ENCODE measurements at places on chromosomes 1 and 21.

DNA sequence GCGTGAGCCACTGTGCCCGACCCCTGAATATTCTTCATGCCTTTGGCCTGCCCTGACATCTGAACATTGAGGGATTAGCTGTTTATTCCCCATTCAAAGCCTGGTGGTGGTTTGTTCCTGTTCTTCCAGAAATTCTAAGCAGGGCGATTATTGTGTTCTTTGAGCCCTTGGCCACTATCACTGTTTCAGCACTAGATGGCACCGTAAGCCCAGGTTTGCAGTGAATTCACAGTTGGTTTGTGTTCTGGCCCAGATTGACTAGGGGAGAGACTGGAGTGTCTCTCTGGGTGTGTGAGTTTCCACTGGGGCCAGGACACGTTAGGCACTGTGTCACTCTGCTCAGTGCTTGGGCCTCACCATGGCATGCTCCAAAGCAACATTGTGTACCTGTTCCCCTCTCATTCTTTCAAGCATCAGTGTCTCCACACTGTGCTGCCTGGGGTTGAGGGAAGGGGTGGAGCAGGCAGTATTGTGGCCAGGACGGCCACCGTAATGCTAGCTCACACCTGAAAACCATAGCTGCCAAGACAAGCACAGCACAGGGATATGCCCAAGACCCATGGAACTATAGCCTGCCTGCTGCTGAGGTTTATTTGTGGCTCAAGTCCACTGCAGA lies 52.7 kb downstream of the PKN2 start:
- peak; percentile 49 for DNase-seq

DNA sequence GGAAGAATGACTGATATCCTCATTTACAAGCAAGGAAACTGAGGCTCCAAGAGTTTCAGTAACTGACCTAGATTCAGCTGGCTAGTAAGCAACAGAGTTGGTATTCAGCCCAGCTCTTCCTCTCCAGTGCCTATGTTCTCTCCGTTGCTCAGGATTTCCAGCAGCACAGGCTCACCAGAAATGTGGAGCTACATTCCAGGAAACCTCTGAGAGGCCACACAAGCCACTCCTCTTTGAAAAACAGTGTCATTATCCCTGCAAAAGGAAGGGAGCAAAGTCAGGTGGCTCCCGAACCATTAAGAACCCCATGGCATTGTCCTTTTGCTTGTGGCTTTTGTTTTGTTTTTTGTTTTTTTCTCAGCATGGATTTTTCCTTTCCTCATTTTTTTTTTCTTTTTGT lies 40.6 kb upstream of the DUSP10 start:
- DNase-seq, result peak; percentile 27

- DNase-seq, result peak; percentile 40
Observed at GRCh38 chr1:43147625-43148327, 24.3 kb downstream of the EBNA1BP2 start.

GRCh38 chr1:39828734-39829133 lies 40.1 kb upstream of the BMP8B start:
- DNase-seq, result no peak

- no peak for DNase-seq
Observed at GRCh38 chr1:19014765-19015164, 58.3 kb upstream of the IFFO2 start.

DNA sequence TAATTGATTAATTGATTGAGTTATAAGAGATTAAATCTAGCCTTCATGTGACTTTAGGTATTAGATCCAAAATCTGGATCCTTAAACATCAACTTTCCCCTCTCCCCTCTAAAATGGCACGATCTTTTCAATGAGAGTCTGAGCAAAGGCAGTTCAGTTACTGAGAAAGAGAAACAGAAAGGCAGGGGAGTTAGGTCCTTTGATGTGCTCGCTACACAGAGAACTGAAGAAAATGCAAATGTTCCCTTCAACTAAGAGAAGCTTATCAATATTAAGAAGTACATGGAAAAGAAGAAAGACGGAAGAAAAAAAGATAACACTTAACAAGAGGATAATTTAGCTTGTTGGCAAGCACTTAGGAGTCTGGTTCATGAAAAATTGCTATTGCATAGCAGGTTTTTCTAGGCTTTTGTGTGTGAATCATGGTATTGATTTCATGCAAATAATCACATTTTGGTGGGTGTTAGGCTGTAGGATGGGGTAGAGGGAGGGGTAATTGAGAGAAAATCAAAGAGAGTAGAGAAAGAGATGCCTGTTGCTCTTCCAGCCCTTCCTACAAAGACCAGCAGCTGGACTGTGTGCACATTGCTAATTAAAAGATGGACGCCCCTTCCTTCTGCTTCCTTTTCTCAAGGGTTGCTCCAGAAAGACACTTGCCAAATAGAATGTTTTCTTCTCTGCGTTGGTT lies 307.6 kb upstream of the PLXNA2 start:
- DNase-seq, result no peak

- DNase-seq, result no peak
Observed at GRCh38 chr1:2916706-2917105, 104.6 kb upstream of the ACTRT2 start.

DNA sequence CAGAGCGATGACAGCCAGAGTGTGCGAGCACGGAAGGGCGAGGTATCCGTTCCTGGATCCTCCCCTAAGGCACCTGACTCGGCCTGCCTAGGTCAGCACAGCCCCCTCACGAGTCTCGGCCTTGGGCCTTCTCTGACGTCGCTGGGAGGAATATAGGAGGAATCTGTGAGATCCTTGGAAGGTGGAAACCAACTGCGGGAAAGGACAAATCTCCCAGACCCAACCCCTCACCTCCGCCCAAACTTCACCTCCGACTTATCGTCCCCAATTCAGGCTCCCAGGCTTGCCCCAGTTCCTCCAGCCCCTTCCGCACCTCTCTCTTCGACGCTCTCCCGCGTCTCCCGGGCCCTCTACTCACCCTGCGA lies 494 bp downstream of the APH1A start:
- DNase-seq, result no peak

DNA sequence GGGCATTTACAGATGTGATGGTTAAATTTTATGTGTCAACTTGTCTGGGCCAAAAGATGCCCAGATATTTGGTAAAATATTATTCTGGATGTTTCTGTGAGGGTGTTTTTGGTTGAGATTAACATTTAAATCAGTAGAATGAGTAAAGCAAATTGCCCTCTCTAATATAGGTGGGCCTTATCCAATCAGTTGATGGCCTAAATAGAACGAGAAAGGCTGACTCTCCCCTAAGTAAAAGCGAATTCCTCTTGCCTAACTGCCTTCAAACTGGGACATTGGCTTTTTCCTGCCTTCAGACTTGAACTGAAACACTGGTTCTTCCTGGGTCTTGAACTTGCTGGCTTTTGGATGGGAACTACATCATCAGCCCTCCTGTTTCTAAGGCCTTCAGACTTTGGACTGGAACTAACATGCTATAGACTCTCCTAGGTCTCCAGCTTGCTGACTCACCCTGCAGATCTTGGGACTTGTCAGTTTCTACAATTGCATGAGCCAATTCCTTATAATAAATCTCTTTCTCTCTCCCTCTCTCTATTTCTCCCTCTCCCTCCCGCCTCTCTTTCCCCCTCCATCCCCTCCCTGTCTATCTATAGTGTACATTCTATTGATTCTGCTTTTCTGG lies 10.2 kb upstream of the NAV1 start:
- peak; percentile 79 for DNase-seq

DNA sequence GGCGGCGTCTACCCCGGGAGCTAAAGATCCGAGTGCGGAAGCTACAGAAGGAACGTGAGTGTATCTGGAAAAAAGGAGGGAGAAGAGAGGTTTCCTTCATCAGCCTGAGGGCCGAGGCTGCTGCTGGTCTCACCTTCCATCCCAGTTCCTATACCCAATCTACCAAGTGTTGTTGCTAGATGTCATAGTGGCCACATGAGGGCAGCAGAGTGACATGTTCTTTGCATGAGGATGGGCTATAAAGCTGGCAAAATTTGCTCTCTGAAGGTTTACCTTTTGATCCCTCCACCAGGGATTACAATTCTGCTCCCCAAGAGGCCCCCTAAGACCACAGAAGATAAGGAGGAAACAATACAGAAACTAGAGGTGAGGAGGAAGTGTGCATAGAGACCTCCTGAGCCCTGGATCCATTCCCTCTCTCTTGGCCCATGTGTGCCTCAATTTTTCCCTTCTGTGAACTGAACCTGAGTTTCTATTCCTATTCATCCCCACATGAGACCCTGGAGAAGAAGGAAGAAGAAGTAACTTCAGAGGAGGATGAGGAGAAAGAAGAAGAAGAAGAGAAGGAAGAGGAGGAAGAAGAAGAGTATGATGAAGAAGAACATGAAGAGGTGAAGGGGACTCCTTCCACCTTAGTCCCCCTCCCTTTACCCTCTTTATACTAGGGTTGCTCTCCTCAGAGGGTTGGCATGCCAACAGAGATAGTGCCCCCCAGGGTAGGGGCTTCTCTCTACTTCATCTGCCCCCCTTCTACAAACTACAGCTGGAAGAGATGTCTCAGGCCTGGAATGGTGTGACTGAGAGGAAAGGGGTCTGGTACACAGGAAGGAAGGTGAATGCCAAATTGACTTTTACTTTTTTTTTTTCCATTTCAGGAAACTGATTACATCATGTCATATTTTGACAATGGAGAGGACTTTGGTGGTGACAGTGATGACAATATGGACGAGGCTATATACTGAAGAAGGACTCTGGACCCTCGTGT lies 13.3 kb downstream of the POLR3GL start:
- DNase-seq, result peak; percentile 84

- no peak for DNase-seq
Observed at GRCh38 chr1:54317084-54317483, 89.1 kb downstream of the SSBP3 start.

- no peak for DNase-seq
Observed at GRCh38 chr1:167328816-167329483, 108.3 kb downstream of the POU2F1 start.

GRCh38 chr1:3442331-3442730 lies 12.1 kb upstream of the ARHGEF16 start:
- no peak for DNase-seq

DNA sequence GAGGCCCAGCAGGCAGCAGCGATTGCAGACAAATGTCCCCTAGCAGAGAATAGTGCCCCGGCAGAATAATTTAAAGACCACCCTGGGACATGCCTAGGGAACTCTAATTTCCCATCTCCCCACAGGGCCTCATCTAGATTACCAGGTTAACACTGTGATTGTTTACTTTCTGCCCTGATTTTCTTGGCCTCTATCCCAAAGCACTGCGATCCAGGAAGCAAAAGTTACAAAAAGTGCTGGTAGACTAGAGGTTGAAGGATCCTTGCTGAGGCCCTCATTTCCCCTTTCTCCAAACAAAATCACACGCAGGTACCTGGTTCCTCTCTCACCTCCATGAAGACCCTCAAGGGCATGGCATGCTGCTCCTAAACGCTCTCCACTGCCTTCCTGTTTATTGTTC lies 229.7 kb downstream of the C1orf94 start:
- DNase-seq, result no peak

DNA sequence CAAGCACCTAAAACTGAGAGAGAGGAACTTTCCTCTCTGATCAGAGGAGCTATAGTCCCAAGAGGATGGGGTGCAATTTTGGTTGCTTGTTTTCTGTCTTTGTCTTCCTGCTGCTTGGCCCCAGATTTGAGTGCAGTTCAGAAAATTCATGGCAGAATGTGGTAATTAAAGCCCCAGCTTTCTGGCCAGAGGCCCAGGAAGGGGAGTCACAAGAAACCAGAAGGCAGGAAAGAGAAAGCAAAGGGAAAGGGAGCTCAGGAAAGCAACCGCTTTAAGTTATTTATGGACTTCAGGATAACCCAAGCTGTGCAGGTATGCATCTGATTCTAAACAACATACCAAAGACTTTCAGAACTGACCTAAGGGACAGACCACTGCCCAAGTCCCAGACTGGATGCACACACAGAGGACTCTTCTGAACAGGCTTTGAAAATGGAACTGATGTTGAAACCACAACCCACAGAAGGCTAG lies 88.8 kb downstream of the ST3GAL3 start:
- peak; percentile 85 for DNase-seq

- no peak for DNase-seq
Observed at GRCh38 chr1:37306461-37306860, 167.9 kb upstream of the ZC3H12A start.

DNA sequence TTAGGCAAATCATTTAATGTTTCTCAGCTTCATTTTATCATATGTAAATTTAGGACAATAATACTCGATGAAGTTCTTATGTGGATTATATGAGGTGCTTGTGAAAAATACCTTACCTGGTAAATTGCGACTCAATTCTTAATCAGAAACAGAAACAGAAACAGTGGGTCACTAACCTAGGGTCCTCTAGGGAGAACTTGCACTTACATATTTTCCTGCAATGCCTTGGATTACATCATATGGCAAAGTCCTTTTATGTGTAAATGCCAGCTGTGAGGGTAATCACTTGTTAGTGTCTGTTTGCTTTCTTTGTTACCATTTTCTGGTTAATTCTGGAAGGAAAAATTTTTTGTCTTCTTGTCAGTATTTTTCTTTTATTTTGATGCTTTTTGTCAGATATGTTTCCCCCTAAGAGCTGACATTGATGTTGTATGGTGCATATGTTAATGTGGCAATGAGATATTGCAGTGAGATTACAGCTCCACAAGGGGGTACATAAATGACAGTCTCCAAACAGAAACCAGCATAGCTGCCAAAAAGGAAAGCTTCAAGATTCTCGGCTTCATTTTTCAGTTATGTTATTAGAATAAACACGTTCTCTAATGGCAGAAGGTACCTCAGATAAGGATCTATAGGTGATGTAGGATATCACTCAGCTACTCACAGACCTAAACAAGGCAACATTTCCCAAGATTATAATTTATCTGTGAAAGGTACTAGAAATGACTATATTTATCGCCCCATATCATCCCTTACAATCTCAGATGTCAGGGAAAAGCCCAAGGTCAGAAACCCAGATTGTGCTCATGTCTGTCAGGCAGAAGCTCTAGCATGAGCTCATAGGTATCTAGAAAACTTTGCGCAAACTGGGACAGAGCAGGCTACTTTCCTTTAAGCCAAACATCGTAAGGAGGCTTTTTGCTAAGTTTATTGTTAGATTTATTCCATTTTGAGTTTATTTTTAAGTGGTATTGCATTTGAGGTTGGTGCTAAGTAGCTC lies 119.9 kb downstream of the FASLG start:
- no peak for DNase-seq

GRCh38 chr1:15620155-15620545 lies 2.9 kb downstream of the DDI2 start:
- DNase-seq, result peak; percentile 29

GRCh38 chr1:9344426-9345200 lies 51.9 kb downstream of the SPSB1 start:
- no peak for DNase-seq

DNA sequence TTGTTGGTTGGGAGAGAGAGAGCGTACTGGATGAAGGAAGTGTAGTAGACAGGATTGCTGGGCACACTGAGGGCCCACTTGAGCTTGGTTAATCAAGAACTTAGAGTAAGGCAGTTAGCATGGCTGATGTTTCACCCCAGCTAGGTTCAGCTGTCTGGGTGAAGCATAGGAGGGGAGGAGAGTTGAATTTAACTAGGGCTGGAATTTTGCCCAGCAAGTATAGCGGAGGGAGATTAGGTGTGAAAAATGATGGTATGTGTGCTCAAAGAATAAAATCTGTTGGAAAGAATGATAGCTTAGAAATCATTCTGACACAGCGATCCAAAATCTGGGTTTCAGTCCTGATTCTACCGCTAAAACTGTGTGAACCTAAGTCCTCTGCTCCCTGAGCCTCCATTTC lies 461.5 kb upstream of the PROX1 start:
- DNase-seq, result no peak

Data from fibroblast of upper back skin (primary cell).